ENCODE measurements at places on chromosomes 7 and 10. TPM values are rescaled to one million over a fixed set of nuclear protein-coding genes. Genes with fewer than 3 reads are reported as not detected.

GRCh38 chr10:504121-504611, 185.3 kb downstream of the DIP2C start:
- H3K36me3 ChIP-seq: no peaks in the 10 kb centered on the region
- H3K4me1 ChIP-seq: peaks cover 17% of the 10 kb centered on the region
- no peak for DNase-seq
- H3K27ac ChIP-seq: no peak overlapping the region

GRCh38 chr10:128003521-128003920, 96.6 kb downstream of the PTPRE start:
- H3K27ac ChIP-seq: no peak overlapping the region
- peaks cover 9% of the 10 kb centered on the region for H3K27me3 ChIP-seq
- no peak for DNase-seq
- H3K4me3 ChIP-seq: no peak overlapping the region

- peaks cover 57% of the 10 kb centered on the region for H3K4me1 ChIP-seq
- H3K36me3 ChIP-seq: peaks cover 12% of the 10 kb centered on the region
- peak overlapping the region; percentile 36 for H3K4me3 ChIP-seq
- H3K27ac ChIP-seq: peak overlapping the region; percentile 73
Measured at GRCh38 chr10:17022896-17023295, 106.7 kb downstream of the CUBN start.

DNA sequence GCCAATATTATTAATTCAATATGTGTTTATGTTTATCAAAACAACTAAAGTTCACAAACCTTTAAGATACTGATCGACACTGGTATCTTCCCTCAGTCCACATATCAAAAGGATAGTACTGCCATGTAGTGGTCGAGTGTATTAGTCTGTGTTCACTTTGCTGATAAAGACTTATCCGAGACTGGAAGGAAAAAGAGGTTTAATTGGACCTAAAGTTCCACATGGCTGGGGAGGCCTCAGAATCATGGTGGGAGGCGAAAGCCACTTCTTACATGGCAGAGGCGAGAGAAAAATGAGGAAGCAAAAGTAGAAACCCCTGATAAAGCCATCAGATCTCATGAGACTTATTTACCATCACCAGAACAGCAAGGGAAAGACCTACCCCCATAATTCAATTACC, 325.4 kb upstream of the PHF14 start:
- no peak for DNase-seq
- H3K4me3 ChIP-seq: no peak overlapping the region

GRCh38 chr7:47988496-47989386, 9.3 kb upstream of the HUS1 start:
- no peak overlapping the region for H3K27ac ChIP-seq
- no peak overlapping the region for H3K4me3 ChIP-seq
- no peaks in the 10 kb centered on the region for H3K27me3 ChIP-seq
- no peak for DNase-seq

GRCh38 chr10:68271196-68271882, 39.4 kb upstream of the ATOH7 start:
- H3K4me3 ChIP-seq: no peak overlapping the region
- H3K27ac ChIP-seq: peak overlapping the region; percentile 30
- peaks cover 10% of the 10 kb centered on the region for H3K4me1 ChIP-seq
- no peak for DNase-seq
- no peaks in the 10 kb centered on the region for H3K27me3 ChIP-seq

SLC18A3 gene
- total RNA-seq: 16.7 TPM
